ENCODE measurements at places on chromosomes 1 and 21.

GRCh38 chr1:111163363-111163762, 23.3 kb downstream of the CEPT1 start:
- no peak for DNase-seq

GRCh38 chr1:68206848-68207689, 25.3 kb downstream of the WLS start:
- DNase-seq, result no peak

DNA sequence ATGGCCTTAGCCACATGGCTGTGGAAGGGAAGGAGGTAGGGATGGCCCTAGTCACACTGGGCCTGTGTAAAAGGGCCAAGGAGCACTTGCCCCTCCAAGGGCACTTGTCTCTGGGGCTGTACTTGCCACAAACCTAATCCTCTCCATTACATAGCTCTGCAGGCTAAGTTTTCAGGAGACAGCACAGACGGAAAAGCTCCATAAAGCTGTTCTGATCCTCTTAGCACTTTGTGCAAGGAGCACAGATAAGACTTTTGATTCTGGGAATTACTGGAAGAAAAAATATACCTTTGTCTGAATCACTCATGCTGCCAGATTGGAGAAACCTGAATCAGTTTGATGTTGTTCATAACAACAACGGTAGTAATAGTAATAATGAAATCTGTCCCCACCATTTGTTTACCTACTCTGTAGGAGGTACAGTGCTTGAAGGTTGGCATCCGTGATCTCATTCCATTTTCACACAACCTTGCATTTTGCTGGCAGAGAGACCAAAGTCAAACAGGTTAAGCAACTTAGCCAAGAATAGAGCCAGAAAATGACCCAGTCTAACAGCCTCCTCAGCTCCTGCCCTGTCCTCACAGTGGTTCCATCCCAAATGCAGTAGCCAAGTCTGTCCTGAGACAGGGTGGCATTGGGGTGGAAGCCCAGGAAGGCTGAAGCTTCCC, 207.1 kb downstream of the ROR1 start:
- DNase-seq, result no peak

DNA sequence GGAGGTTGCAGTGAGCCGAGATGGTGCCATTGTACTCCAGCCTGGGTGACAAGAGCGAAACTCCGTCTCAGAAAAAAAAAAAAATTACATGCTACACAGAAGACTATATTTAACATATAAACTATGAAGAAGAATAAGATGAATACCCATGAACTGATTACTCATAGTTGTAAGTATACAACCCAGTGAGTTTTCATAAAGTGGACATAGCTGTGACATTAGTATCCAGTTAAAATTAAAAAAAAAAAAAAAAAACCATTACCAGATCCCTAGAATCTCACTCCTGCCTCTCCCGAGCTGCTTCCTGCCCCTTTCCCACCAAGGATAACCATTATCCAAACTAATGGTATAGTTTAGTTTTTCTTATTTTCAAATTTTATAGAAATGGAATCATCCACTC, 37.4 kb downstream of the UBE4B start:
- no peak for DNase-seq

DNA sequence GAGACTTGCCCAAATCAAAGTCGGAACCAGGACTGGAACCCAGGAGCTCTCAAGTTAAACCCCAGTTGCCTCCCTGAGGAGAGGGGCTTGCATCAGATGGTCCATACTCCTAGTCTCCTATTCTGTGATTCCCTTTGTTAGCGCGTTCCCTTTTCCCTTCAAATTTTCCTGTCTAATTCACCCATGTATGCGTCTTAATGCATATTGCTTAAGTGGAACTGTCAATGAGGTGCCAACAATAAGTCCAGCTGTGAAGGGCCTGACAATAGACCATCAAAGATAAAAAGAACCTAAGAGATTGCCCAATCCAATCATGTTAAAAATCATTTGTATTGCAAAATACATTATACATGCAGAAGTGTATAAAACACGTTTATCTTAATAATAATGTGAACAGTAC, 634 bp upstream of the SPATA6 start:
- no peak for DNase-seq

GRCh38 chr1:87977145-87977544, 648.5 kb downstream of the LMO4 start:
- DNase-seq, result no peak

DNA sequence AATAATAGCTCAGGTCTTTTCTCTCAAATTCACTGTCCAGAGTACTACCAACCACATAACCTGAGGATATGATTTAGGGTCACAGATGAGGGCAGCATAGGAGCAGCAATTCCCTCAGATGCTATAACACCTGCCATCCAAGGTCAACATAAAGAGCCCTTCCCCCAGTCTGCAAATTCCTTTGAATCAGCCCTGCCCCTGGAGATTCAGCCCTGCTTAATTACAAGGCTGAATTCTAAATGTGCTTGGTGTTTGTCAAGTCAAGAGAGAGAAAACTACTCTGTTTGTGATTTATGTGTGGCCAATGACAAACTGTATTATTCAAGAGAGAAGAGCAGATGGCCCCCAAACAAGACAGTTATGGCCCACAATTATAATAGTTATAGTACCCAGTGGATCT, 195.7 kb upstream of the ADGRL2 start:
- no peak for DNase-seq

- DNase-seq, result no peak
Measured at GRCh38 chr21:40686526-40686925, 160.4 kb downstream of the DSCAM start.

DNA sequence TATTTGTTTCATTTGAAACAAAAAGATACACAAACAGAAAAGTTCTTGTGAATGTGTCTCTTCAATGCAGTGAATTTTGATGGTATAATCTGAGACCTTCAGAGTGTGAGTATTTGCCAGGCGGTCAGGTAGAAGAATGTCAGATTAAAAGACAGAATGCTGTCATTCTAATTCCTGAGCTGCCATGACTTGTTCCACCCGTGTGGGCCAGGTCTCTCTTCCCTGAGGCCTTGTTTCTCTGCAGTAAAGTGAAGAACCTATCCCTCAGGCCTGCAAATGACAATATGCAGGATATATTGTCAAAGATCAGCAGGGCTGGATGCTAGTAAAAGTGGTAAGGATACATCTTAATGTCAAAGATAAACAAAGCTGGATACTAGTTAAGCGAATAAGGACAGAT, 111.4 kb downstream of the ZP4 start:
- DNase-seq, result no peak

DNA sequence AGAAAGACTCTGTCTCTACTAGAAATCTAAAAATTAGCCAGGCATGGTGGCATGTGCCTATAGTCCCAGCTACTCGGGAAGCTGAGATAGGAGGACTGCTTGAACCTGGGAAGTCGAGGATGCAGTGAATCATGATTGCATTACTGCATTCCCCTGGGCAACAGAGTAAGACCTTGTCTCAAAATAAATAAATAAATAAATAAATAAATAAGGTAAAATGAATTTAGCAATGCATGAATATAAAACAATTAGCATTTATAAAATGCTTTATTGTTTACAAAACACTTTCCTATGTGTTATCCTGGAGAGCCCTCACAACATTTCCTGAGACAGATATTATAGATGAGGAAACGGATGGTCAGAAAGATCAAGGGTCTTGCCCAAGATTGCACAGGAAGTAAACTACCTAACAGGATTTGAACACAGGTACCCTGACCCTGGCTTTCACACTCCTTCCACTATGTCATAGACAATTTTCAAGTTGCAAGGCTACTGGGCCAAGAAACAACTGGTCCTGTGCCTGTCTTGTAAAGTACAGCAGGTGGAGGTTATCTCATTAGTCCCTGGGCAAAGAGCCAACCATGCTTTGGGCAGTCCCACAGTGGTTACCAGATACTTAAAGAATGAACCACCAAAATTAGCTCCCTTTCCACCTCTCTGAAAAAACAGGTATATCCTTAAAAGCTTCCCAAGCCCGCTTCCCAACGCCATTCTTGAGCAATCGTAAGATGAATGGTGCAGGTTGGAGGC, 15.4 kb upstream of the VSIG8 start:
- DNase-seq, result no peak

DNA sequence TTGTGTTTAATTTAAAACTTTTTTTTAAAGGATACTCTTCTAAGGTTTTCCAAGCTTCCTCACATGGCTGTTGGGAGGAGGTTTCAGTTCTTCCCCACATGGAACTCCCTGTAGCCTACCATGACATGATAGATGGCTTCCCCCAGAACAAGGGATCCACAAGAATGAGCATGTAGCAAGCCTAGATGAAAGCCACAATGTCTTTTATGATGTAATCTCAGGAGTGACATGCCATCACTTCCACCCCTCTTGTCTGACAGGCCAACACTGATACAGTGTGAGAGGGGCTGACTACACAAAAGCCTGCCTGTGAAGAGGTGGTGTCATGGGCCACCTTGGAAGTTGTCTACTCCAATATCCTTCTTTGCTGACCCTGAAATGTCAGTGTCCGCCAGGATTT, 32.0 kb downstream of the CD34 start:
- DNase-seq, result no peak

GRCh38 chr1:14994841-14995437, 158.6 kb upstream of the TMEM51 start:
- no peak for DNase-seq

Data from naive thymus-derived CD8-positive, alpha-beta T cell (primary cell).